Esophagus squamous epithelium (tissue), 5 donors: ENCODE measurements at places on chromosomes 5 and 9.

GRCh38 chr5:122649080-122649479 is 125.8 kb upstream of the SNX2 start:
- no peak for DNase-seq

- DNase-seq = no peak
These were observed 213.0 kb downstream of the CRB2 start for GRCh38 chr9:123568691-123569688.

DNA sequence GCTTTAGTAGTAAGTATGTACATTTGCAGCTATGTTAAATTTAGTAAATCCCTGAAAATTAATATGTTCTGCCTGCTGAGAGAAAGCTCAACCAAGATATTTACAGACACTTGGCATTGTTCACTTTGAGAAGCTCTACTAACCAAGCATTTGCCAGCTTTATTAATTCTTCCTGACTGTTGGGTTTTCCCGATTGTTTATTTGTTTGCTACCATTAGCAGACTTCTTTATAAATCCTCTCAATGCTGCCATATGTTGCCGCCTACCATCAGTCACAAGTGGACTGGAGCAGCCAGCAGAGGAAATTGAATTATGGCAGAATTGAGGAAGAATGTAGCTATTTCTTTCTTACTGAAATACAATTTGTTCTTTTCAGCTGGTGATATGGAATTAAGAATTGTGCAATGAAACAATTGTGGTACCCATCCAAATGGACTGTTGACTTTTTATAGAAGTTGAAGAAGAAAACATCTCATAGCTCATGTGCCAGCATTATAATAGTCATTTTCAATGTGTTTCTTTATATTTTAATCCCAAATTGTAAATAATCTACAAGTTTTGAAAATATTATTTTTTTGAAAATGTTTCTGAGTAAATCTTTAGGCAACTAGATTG is 588.7 kb upstream of the CDH6 start:
- DNase-seq = no peak

GRCh38 chr9:127223810-127224177 is 40.8 kb upstream of the GARNL3 start:
- DNase-seq = no peak

DNA sequence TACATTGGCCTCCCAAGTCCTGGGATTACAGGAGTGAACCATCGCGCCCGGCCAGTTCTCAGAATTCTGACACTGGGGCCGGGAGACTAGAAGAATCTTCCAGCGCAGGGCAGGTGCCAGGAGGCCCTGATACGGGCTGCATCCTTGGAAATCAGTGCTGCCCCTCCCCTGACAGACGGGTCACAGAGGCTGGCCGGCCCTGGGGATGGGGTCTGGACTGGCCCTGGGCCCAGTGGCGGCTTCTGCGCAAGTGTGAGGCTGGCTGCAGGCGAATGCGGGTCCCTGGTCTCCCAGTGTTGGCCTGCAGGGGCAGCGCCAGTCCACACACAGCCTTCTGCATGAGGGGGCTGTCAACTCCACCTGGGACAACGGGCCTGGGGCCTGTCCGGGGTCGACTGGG is 831 bp upstream of the TBC1D9B start:
- DNase-seq = no peak

- DNase-seq = no peak
These were observed 129.3 kb downstream of the SEMA6A start for GRCh38 chr5:116445311-116445710.

- no peak for DNase-seq
These were observed 37.0 kb downstream of the SLC38A9 start for GRCh38 chr5:55675119-55675518.

DNA sequence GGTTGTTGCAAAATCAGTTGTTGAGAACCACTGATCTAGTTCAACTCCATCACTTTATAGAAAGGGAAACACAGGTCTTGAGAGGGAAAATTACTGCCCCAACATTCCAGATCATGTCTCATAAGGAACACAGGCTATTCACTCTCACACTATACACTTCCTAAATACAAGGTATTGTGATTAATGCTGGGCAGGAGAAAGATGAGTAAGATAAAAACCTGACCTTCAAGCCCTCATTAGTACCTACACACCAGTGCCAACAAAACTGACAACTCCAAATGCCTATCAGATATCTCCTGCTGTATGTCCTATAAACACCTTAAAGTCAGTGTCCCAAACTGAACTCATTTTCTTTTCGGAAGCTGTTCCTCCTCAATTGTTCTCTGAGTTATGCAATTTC is 8.2 kb downstream of the GNE start:
- DNase-seq = no peak

GRCh38 chr9:104923289-104923688 is 4.7 kb downstream of the ABCA1 start:
- DNase-seq = no peak

DNA sequence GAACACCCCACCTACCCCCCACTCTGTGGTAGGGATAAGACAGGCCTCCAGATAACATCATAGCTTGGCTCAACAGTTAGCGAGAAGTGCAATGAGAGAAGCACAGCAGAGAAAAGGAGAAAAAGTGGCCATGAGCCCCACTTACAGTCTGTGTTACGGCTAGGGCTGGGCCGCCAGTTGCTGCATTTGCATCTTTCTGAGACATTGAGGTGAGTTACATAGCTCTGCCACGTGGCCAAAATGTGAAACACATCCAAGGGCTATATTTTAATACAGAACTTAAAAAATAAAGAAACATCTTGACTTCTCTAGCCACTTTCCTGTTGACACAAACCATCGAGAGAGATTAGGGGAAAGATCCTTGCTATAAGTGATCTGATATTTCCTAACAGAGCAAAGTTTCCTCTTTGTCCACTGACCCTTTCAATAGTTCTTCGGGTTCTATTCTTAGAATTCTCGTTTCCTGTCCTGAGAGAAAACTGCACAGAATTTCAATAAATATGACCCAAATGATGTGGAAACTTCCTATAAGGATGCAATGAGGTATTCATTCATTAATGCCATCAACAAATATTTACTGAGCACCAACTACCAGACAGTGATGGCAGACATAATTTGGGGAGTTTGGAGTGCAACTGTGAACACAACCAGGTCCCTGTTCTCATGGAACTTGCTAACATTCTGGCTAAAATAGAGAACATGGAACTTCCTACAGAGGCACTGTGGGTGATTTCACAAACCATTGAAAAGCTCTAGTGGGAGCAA is 3.2 kb upstream of the TLE4 start:
- DNase-seq = no peak

DNA sequence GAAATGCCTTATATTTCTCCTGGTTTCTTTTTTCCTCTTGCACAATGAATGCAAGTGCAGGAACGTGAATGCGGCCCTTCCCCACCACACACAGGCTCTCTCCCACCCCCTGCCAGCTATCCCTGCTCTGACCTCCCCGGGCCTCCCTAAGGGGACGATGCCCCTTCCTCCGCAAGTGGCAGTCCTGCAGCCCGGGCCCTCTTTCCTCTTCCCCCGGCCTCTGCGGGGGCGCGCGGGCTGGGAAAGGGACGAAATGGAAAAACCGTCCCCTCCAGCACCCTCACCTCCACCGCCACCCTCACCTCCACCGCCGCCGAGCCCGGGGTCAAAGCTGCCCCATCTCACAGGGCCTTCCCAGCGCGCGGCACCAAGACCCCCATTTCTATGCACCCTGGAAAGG is 44.7 kb downstream of the GAS1 start:
- DNase-seq = no peak

DNA sequence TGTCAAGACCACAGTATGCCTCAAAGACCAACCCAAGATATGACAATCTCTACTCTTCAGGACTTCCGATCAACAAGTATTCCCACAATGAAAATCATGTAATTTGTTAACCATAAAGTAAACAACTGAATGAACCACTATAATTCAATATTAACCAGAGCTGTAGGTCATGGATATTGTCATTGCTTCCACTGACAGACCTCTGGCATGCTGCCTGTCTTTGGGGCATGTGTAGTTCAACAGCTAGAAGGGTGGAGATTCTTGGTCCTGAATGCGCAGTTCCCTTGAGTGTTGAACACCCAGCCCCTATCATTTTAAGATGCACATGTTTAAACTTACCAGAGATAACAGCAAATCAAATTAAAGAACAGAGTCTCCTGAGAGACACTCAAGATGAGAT is 283.0 kb downstream of the CEMIP2 start:
- no peak for DNase-seq

GRCh38 chr5:124162767-124163532 is 583.5 kb downstream of the ZNF608 start:
- no peak for DNase-seq

GRCh38 chr9:134203224-134203623 is 38.9 kb upstream of the RNU6ATAC start:
- no peak for DNase-seq

DNA sequence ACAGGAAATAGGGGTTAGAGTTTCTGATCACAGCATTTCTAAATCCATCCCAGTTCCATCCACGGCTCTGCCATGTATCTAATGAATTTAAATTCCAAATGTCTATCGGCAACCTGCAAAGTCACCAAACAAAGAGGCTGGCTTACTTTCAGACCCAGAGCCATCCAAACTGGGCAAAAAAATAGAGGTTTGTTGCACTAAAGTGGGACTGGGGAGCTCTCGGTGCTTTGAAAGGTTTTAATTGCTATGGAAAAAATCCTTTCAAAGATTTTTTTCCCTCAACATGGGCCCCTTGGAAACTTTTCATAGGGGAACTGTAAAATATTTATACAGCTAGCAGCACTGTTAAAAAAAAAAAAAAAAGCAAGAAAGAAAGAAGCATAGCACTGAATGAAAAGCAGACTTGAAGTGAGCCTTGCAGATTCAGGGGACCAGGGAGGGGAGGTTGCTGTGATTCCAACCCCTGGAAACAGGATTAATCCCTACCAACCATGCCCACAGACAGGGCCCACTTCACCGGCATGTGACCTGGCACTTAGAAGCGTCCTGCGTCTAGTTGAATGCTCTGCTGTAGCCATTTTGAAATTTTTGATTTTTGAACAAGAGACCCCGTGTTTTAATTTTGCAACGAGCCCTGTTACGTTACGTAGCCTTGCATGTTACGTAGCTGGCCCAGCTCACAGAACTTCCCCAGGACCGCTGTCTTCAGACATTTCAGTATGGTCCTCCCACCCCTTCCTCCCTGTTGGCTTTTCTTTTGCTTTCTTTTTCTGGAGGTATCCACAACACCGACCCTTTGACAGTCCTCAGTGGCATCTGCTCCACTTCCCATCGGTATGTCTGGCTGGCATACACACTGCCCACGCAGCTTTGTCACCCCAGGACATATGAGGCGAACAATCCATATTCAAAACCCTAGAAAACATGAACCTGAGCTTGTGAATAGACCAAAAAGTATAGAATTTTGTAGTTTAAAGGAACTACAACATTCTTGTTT is 105.3 kb upstream of the NFIB start:
- DNase-seq = no peak

- no peak for DNase-seq
These were observed 161.1 kb upstream of the TBCA start for GRCh38 chr5:77937015-77937908.

GRCh38 chr5:128925973-128926372 is 39.3 kb upstream of the SLC27A6 start:
- DNase-seq = no peak

DNA sequence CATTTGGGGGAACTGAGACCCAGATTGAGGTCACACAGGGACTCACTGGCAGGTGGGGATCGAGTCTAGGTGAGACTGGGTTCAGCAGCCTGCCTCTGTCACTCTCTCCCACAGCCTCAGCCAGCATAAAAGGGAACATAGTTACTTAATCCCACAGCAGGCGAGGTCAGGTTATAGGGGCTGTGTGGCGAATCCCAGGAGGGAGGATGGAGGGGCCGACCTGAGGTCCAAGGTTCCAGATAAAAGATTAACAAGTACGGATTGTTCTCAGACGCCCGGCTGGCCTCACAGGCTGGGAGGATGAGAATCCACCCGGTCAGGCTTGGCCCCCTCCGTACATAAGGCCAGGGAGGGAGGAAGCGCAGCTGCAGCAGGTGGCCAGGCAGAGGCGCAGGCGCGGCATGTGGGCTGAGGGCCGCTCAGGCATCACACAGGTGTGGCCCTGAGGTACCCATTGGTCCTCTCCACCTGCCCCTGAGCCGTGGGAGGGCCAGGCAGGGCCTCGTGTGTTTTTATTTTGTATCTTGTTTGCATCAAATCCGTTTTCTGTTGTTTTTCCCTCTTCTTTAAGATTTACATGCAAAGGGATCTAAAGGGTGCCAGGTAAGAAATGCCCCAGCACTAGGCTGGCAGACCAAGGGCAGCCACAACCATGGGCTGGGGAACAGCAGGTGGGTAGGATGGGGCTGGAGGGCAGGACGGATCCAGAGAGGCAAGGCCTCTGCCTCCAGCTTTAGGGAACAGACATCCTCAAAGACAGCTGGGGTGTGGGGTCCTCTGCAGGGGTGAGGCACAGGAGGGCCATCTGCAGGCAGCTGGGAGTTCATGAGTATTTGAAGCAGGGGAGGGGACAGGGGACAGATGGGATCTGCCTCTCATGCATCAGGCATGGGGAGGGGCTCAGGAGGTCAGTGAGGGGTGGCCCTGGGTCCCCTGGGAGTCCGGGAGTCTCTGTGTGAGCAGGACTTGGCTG is 3.6 kb downstream of the SUSD3 start:
- no peak for DNase-seq

GRCh38 chr5:175765858-175766257 is 105.5 kb upstream of the CPLX2 start:
- no peak for DNase-seq

GRCh38 chr9:121839726-121840500 is 188.5 kb downstream of the DAB2IP start:
- no peak for DNase-seq

- no peak for DNase-seq
These were observed 586.3 kb upstream of the FAM174A start for GRCh38 chr5:99948850-99949249.

- no peak for DNase-seq
These were observed 99.1 kb upstream of the PRRC1 start for GRCh38 chr5:127418367-127418766.

GRCh38 chr5:83446253-83446947 is 25.1 kb upstream of the VCAN start:
- DNase-seq = no peak

- DNase-seq = no peak
These were observed 264.9 kb downstream of the CD180 start for GRCh38 chr5:66931651-66932050.

DNA sequence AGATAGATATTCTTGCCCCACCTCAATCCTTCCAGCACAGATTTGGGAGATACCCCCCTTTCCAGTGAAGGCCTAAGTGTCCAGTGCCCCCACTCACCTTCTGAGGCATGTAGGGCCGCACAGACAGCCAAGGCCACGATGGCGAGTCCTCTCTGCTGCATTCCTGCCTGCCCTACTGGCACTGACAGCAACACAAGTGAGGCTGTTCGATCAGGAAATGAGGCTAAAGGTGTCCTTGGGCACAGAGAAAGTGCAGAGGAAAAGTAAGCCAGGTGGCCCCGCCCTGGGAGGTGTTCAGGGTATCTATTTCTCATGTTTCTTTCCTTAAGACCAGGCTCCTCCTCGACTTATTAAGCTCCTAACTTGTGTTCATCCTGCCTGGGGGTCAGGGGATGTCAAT is at the start of gene CCL28:
TSS of gene CCL28 (minus strand) at position 236 of the 400 bp plus-strand sequence. CDS start at position 161, 75 bp downstream.
- no peak for DNase-seq

- no peak for DNase-seq
These were observed 18.8 kb downstream of the NANS start for GRCh38 chr9:98075332-98075805.

- DNase-seq = no peak
These were observed 136.2 kb downstream of the FANCC start for GRCh38 chr9:95181226-95181818.

- no peak for DNase-seq
These were observed 21.1 kb downstream of the AQP7 start for GRCh38 chr9:33381231-33381791.

GRCh38 chr5:120657104-120657503 is 193.0 kb downstream of the PRR16 start:
- DNase-seq = no peak

GRCh38 chr5:107812570-107813141 is 141.9 kb upstream of the EFNA5 start:
- no peak for DNase-seq
